ENCODE measurements at places on chromosomes 16 and 17.
A peak's percentile ranks its signal among the peaks of the same experiment; 100 is the strongest.

DNA sequence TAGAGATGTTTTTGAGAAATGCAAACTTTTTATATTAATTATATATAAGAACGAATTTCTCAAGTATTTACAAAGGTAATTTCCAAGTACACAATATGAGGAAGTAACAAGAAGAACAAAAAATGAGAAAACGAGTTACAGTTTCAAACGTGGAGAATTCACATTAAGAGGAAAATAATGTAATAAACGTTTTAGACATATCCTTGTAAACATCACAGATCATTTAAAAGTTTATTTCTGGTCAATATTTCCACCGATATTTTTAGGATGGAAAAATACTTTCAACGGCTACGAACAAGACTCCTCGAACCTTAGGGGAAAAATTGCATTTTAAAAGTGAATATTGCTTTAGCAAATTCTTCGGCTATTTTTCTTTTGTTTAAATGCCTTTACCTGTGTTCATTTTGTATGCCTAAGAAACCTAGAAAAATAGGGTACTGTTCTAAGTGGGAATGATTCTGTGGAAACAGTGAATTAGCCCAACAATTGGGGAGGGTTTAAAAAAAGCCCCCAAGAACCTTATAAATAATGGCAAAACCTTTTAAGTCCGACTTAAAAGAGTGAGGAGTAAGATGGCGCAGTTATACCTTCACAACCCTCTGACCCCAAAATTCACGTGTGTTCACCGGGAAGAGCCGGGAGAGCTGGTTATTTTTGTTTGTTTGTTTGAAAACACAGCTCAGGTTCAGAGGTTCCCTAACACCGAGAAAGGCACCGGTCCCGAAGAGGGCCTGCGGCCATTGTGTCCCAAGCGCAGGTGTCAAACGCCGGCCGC lies 3.3 kb downstream of the HNF1B start:
- H3K27ac ChIP-seq, result no peak overlapping the region
- no peaks in the 10 kb centered on the region for H3K36me3 ChIP-seq
- peaks cover 83% of the 10 kb centered on the region for H3K27me3 ChIP-seq
- peaks cover 22% of the 10 kb centered on the region for H3K4me1 ChIP-seq
- no peak overlapping the region for H3K4me3 ChIP-seq

- DNase-seq, result no peak
- H3K36me3 ChIP-seq, result peaks cover 3% of the 10 kb centered on the region
- H3K4me1 ChIP-seq, result peaks cover 7% of the 10 kb centered on the region
- no peak overlapping the region for H3K27ac ChIP-seq
- no peaks in the 10 kb centered on the region for H3K27me3 ChIP-seq
Observed at GRCh38 chr17:9268546-9268945, 247.2 kb downstream of the NTN1 start.

GRCh38 chr17:46730026-46730425 lies 88.5 kb downstream of the WNT3 start:
- no peak for DNase-seq
- H3K36me3 ChIP-seq, result peaks cover 9% of the 10 kb centered on the region
- no peaks in the 10 kb centered on the region for H3K4me1 ChIP-seq
- no peak overlapping the region for H3K4me3 ChIP-seq
- no peak overlapping the region for H3K27ac ChIP-seq

- H3K27me3 ChIP-seq, result no peaks in the 10 kb centered on the region
- no peak for DNase-seq
- H3K4me1 ChIP-seq, result no peaks in the 10 kb centered on the region
Observed at GRCh38 chr17:12545877-12546513, 119.7 kb upstream of the MYOCD start.

GRCh38 chr17:81640011-81640410 lies 3.0 kb downstream of the TSPAN10 start:
- H3K4me1 ChIP-seq, result peaks cover 14% of the 10 kb centered on the region
- H3K27me3 ChIP-seq, result no peaks in the 10 kb centered on the region
- no peaks in the 10 kb centered on the region for H3K36me3 ChIP-seq
- H3K27ac ChIP-seq, result no peak overlapping the region
- no peak overlapping the region for H3K4me3 ChIP-seq

- no peak overlapping the region for H3K27ac ChIP-seq
- no peaks in the 10 kb centered on the region for H3K27me3 ChIP-seq
- no peak overlapping the region for H3K4me3 ChIP-seq
- DNase-seq, result peak; percentile 88
- no peaks in the 10 kb centered on the region for H3K4me1 ChIP-seq
- H3K36me3 ChIP-seq, result peaks cover 25% of the 10 kb centered on the region
Observed at GRCh38 chr17:31524926-31525800, 133.7 kb downstream of the RAB11FIP4 start.

GRCh38 chr16:75228143-75228976 lies 9.6 kb downstream of the CTRB1 start:
- no peak for DNase-seq
- no peaks in the 10 kb centered on the region for H3K36me3 ChIP-seq
- H3K4me1 ChIP-seq, result no peaks in the 10 kb centered on the region
- H3K4me3 ChIP-seq, result no peak overlapping the region
- H3K27ac ChIP-seq, result no peak overlapping the region
- H3K27me3 ChIP-seq, result no peaks in the 10 kb centered on the region

DNA sequence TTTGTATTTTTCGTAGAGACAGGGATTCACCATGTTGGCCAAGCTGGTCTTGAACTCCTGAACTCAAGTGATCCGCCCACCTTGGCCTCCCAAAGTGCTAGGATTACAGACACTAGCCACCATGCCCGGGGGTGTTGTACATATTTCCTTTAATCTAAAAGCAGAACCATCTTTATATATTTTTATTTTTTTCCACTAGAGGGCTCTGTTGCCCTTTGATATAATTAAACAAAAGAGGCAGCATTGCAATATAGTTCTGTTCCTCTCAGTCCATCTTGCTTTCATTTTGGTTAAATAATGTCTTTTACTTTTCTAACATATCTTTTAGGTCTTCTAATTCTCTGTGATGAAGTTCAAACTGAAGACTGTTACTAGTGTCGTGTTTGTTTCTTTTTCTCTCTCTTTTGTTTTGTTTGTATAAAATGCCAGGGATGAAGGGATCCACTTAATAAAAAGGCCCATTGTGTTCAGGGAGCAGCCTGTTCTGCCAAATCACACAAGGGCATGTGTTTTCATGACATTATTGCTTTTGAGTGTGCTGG lies 23.4 kb downstream of the WWOX start:
- no peaks in the 10 kb centered on the region for H3K27me3 ChIP-seq
- no peak overlapping the region for H3K4me3 ChIP-seq
- peaks cover 6% of the 10 kb centered on the region for H3K4me1 ChIP-seq
- peak; percentile 14 for DNase-seq
- H3K36me3 ChIP-seq, result peaks cover 2% of the 10 kb centered on the region

DNA sequence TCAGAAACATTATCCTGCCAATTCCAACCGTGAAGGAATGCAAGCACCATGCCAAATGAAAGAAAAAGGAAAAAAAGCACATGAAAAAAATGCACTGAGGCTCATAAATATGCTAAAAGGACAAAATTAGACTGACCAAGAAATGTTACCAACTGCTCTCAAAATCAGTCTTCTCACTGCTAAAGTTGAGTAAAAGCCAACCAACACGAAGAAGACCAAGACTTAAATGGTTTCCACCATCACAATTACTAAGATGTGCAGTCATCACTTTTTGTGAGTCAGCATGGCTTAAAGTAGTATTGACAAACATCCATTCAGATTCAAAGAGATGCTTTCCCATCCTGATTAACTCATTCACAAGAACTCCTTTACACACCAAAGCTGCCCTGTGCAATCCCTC lies 16.4 kb downstream of the CDYL2 start:
- no peaks in the 10 kb centered on the region for H3K4me1 ChIP-seq
- no peak for DNase-seq
- no peak overlapping the region for H3K27ac ChIP-seq
- no peak overlapping the region for H3K4me3 ChIP-seq

DNA sequence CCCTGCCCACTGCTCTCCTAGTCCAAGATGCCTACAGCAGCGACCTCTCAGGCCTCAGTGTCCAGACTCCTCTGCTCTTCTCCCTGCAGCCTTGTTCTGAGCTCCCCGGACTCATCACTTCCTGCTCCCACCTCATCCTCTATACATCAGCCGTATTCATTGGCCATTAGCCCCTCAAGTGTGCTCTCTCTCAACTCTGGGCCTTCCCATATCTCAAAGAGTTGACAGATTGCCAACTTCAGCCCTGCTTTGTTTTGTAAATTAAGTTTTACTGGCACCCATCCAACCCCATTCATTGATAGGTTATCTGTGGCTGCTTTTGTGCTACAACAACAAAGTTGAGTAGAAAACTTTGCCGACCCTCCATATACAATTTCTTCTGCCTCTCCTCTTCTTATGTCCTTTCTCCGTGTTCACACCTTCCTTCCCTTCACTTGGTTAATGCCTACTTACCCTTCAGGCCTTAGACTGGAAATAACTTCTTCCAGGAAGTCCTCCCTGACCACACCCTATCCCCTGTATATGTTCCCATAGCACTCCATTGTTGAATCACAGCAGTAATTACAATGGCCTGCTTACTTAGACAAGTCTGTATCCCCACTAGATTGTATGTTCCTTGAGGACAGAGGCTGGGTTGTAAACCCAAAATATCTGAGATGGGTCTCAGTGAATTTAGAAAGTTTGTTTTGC lies 63.4 kb upstream of the TANC2 start:
- DNase-seq, result no peak
- peaks cover 7% of the 10 kb centered on the region for H3K27me3 ChIP-seq
- no peaks in the 10 kb centered on the region for H3K36me3 ChIP-seq
- no peaks in the 10 kb centered on the region for H3K4me1 ChIP-seq
- H3K4me3 ChIP-seq, result no peak overlapping the region
- H3K27ac ChIP-seq, result no peak overlapping the region

DNA sequence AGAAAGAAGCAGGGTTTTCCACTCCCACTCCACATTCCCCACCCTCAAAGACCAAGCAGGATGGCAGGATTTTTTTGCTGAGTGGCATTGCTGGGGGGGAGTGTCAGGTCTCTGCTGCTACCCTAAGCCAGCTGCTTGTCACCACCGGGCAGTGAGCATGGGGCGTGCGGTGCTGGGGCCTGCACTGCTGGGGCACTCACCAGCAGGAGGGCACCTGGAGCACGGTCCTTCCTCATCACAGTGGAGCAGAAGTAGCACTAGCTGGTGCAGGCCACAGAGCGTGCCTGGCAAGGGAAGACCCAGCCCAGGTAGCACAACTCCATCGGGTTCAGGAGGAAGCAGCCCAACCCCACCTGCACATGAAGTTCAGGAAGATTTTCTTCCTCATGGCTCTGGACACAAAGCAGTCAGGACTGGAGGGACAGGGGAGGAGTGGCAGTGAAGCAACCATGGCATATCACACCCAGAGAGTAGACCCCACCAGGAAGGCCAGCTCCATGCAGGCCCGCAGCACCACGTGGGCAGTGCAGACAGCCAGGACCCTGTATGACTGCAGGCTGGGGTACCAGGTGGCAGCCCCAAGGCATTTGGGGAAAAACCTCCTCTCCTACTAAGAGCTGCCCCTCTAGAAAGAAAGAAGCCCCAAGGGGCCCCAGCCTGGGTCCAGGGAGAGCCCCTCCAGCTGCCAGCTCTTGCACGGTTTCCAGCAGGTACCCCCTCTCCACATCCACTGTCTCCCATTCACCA lies 16.7 kb upstream of the MYO18A start:
- no peak overlapping the region for H3K4me3 ChIP-seq
- H3K4me1 ChIP-seq, result no peaks in the 10 kb centered on the region
- no peak overlapping the region for H3K27ac ChIP-seq
- peaks cover 25% of the 10 kb centered on the region for H3K27me3 ChIP-seq
- no peaks in the 10 kb centered on the region for H3K36me3 ChIP-seq

DNA sequence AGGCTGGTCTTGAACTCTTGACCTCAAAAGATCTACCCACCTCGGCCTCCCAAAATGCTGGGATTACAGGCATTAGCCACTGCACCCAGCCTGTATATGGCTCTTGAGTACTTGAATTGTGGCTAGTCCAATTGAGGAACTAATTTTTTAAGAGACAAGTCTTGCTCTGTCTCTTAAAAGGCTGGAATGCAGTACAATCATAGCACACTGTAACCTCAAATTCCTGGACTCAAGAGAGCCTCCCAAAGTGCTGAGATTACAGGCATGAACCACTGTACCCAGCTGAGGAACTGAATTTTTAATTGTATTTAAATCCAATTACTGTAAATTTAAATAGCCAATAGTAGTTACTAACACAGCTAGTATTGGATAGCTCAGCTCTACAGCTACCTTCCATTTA lies 50.6 kb downstream of the MED13 start:
- H3K4me3 ChIP-seq, result no peak overlapping the region
- no peak overlapping the region for H3K27ac ChIP-seq
- H3K36me3 ChIP-seq, result peaks cover 41% of the 10 kb centered on the region

DNA sequence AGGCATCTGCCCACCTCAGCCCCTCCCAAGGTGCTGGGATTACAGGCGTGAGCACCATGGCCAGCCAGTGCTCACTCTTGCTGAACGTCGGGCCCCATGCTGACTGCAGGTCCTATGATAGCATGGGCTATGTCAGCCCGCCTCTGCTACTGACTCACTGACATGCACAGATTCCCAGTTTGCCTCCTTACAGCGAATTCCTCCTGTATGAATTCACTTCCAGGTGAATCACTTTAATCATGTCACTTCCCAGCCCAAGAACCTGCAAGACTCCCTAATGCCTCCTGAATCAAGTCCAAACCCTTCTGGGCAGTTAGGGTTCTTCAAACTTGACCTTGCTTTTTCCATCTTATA lies 16.1 kb upstream of the UBTF start:
- H3K27ac ChIP-seq, result no peak overlapping the region
- peaks cover 8% of the 10 kb centered on the region for H3K4me1 ChIP-seq

DNA sequence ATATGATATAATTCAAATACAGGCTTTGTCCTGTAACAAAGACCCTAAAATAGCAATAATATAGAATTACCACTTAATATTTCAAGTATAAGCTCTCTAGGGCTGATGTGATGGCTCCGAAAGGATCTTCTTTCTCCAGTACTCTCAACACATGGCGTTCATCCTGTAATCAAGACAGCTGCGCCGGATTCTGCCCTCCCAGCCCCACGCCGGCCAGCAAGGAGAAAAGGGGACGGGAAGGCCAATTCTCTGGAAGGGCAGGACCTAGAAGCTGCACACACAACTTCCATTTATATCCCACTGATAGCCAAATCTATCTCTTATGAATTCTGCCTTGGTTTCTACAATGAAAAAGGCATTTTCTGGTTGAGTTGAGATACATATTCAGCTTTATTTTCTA lies 32.0 kb downstream of the CCDC182 start:
- DNase-seq, result no peak
- no peaks in the 10 kb centered on the region for H3K4me1 ChIP-seq
- no peak overlapping the region for H3K4me3 ChIP-seq
- no peaks in the 10 kb centered on the region for H3K36me3 ChIP-seq

DNA sequence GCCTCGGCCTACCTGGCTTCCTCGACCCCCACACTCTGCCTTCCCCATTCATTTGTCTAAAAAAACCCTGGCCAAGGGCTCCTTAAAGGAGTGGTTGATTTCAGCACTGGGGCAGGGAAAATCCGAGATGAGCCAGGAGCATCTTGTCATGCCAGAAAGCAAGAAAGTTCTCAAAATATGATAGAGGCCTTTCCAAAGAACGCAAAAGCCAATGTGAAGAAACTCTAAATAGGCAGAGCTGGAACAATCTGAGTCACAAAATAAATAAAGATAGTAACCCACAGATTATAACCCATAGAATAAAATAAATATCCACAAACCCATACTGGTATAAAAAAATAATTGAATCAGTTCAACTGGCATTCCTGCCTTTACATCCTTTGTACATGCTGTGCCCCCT lies 192.3 kb upstream of the SALL1 start:
- H3K36me3 ChIP-seq, result no peaks in the 10 kb centered on the region
- H3K4me3 ChIP-seq, result no peak overlapping the region
- H3K27ac ChIP-seq, result no peak overlapping the region
- H3K27me3 ChIP-seq, result no peaks in the 10 kb centered on the region
- H3K4me1 ChIP-seq, result no peaks in the 10 kb centered on the region
- DNase-seq, result no peak

- no peaks in the 10 kb centered on the region for H3K27me3 ChIP-seq
- no peaks in the 10 kb centered on the region for H3K4me1 ChIP-seq
Observed at GRCh38 chr16:1045993-1046911, 26.3 kb upstream of the SSTR5 start.

- peaks cover 79% of the 10 kb centered on the region for H3K4me1 ChIP-seq
- no peak for DNase-seq
- H3K27ac ChIP-seq, result peak overlapping the region; percentile 43
Observed at GRCh38 chr16:11053916-11054460, 109.6 kb downstream of the CLEC16A start.
